CD4-positive, alpha-beta T cell treated with Interferon gamma for 1 hour (primary cell): ENCODE measurements at places on chromosomes 11 and 22.

GRCh38 chr11:69467196-69467595, 14.3 kb upstream of the LINC01488 start:
- no peak for DNase-seq

GRCh38 chr11:68342459-68343158, 30.2 kb downstream of the LRP5 start:
- DNase-seq: no peak

- no peak for DNase-seq
Observed at GRCh38 chr11:2830030-2830812, 55.4 kb downstream of the CDKN1C start.

DNA sequence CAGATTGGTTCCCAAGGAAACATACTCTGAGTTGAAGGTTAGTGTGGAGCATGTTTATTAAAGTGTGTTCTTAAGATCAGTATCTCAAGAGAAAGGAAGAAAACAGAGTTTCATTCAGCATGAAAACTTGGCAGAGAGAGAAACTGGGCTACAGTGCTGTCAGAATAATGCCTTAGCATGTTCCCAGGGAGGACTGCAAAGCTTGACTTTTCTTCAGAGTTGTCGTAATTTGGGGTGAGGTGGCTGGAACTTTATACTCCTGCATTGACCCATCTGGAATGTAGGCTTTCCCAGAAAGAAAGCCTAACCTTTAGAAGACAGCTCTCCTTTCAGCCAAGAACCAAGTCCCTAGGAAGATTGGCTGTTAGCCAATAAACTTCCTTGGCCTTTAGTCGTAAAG, 190.8 kb upstream of the CNTN5 start:
- DNase-seq: no peak

- DNase-seq: no peak
Observed at GRCh38 chr11:10731064-10731680, 19.9 kb upstream of the CTR9 start.

GRCh38 chr22:29106839-29107238, 34.0 kb downstream of the KREMEN1 start:
- DNase-seq: no peak

GRCh38 chr11:33001751-33002542, 13.7 kb upstream of the DEPDC7 start:
- no peak for DNase-seq

- DNase-seq: no peak
Observed at GRCh38 chr11:6433998-6434660, 6.7 kb downstream of the HPX start.

DNA sequence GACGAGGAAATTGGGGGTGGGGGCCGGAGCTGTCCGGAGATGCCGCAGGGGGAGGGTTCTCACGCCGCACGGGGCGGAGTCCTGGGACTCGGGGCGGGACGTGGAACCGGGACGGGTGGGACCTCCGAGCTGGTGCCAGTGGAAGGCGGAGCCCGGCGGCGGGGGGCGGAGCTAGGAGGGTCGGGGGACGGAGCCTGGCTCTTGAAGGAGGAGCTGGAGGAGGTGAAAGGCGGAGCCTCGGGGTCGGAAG, 271 bp downstream of the FKBP2 start:
- no peak for DNase-seq

DNA sequence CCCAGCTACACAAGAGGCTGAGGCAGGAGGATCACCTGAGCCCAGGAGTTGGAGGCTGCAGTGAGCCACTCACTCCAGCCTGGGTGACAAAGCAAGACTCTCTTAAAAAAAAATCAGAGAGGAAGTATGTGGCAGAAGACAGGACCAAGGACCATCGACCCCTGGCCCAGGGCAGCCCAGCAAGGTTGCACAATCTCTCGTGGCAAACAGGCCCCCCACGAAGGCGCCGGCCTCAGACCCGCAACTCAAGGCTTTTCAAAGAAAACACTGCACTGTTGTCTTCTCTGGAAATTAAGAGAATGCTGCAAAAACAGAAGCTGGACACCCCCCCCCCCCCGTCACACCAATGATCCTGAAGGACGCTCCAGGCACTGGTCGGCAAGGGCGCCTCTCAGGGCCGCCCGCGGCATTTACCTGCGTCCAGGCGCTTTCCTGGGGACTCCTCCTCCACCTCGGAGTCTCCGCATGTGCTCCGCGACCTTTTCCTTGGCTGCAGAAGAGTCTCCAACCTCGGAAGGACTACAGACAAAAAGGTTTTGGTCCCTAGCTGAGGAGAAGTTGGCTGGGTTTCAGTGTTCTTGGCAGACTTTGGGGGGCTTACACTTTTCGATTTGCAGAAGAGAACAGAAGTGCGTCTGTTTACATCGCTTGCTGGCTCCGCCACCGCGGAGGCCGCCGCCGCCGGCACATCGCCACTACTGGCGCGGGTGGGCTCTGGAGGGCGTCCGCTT, 40.5 kb downstream of the BRD1 start:
- no peak for DNase-seq

- DNase-seq: no peak
Observed at GRCh38 chr11:30046578-30046945, 29.7 kb upstream of the KCNA4 start.

- no peak for DNase-seq
Observed at GRCh38 chr22:29461263-29461662, 18.8 kb upstream of the NEFH start.

- no peak for DNase-seq
Observed at GRCh38 chr11:133889188-133889587, 43.9 kb upstream of the SPATA19 start.

- DNase-seq: no peak
Observed at GRCh38 chr22:36371920-36372319, 15.8 kb downstream of the MYH9 start.

DNA sequence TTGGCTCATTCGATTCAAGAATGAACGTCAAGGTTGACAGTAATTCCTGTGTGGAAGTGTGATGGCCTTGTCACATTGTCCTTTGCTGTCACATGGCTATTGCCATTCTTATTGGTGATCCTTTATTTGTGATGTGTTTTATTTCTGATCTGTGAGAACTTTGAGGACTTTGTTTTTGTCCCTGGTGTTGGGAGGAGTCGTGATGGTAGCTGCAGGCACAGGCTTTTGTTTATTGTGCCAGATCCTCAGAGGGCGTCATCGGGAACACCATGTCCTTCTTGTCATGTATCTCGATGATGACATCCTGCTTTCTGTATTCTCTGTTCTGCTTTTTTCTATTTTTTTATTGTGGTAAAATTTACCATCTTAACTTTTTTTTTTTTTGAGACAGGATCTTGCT, 5.6 kb downstream of the PICK1 start:
- no peak for DNase-seq

- DNase-seq: no peak
Observed at GRCh38 chr11:914747-915501, 4.3 kb upstream of the CHID1 start.

GRCh38 chr11:115767883-115768282, 263.7 kb upstream of the CADM1 start:
- no peak for DNase-seq

DNA sequence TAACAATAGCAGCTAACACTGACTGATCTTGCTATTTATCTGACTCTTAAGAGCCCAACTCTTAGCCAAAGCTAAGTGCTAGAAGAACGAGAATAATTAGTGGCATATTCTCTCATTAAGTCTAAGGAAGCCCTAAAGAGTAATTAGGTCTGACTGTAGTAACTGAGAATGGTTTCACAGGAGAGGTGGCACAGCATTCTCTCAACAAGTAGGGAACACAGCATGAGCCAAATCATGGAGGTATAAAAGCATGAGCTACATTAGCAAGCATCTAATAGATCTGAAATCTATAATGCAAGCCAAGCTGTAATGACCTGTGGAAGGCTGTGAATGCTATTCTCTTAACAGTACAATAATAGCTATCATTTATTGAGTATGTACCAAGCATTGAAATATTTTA, 230.6 kb downstream of the TTC28 start:
- DNase-seq: no peak

- no peak for DNase-seq
Observed at GRCh38 chr11:124867700-124868099, 2.5 kb downstream of the ROBO3 start.

GRCh38 chr22:37734964-37735451, 38.2 kb downstream of the TRIOBP start:
- DNase-seq: no peak

DNA sequence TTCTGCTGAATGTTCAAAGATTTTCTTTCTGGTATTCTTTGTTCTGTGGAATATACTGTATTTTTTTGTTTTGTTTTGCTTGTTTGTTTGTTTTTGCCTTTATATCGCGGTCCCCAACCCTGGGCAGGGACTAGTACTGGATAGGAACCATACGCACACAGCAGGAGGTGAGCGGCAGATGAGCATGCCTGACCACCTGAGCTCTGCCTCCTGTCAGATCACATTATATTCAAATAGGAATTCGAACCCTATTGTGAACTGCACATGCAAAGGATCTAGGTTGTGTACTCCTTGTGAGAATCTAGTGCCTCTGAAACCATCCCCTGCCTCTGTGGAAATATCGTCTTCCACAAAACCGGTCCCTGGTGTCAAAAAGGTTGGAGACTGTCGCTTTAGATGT, 83.3 kb upstream of the ANO3 start:
- no peak for DNase-seq

GRCh38 chr11:88424881-88425280, 87.3 kb upstream of the CTSC start:
- DNase-seq: no peak

GRCh38 chr22:11307998-11308397, 4220.0 kb upstream of the OR11H1 start:
- no peak for DNase-seq

- DNase-seq: no peak
Observed at GRCh38 chr22:24567668-24568067, 11.9 kb downstream of the SNRPD3 start.

- no peak for DNase-seq
Observed at GRCh38 chr11:100925935-100926334, 203.7 kb downstream of the PGR start.

DNA sequence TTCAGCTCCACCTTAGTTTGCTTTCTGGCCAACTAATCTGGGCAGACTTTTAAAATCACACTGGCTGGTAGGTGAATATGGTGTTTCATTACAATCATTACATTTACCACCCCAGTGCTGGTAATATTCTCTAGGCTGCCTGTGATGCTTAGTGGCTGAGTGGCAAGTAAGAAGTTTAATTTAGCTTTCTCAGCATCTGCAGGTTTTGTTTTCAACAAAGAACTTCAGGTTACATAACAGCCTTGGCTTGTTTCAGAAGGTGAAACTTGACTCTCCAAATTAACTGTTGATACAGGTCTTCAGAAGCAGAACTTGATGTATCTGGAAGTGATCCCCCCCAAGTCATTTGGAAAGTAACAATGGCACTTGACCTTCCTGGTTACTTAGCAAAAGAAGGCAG, 423.3 kb upstream of the CCDC90B start:
- no peak for DNase-seq

GRCh38 chr22:30057375-30057774, 22.9 kb upstream of the HORMAD2 start:
- no peak for DNase-seq

DNA sequence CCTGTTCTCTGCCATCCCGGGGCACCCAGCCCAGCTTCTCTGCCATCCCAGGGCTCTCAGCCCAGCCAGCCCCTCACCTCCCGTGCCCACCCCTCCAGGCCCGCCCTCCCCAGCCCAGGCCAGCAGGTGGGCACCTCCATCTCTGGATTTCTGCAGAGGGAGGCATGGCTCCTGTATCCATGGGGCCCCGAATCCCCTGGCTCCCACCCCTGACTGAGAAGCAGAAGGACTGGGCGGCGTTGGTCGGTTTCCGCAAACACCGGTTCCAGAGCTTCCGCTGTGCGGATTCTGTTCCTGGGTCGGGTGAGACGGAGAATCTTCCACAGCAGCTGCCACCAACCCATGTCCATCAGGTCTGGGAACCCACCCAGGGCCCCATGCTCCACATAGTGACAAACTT, 240.3 kb downstream of the BRD1 start:
- DNase-seq: no peak

DNA sequence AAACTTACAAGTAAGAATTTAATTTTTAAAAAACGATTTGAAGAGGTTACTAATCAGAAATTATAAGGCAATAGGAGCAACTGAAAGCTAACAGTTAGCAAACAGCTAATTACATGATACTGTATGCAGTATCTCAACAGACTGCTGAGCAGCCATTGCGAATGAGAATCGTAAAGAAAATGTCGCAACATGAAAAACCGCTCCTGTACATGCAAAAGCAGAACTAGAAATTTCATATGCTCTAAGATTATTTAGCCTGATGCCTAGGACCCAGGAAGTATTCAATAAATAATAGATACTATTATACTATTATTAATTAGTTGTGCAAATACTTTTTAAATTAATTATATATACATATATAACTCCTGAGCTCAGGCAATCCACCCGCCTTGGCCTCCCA, 48.7 kb upstream of the EP300 start:
- DNase-seq: no peak

DNA sequence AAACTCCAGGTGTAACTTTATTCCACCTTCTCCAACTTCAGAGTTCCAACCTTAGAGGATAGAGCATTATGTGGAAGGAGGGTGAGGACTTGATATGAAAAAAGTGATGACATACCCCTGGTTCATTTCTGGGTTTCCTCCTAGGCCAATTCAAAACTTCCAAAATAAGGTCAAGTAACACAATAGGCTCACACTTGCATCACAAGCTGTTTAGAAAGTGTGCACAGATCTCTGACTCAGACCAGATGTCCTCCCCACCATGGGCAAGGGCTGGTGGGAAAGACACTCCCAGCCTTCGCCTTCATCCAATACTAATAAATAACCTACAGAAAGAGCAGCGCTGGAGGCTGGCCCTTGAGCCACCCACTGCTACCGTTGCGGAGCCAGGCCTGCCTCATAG, 5.8 kb upstream of the BUD13 start:
- DNase-seq: no peak
